Muscle of back (tissue), 13 donors: ENCODE measurements at places on chromosomes 12 and 14. TPM values are rescaled to one million over a fixed set of nuclear protein-coding genes. Genes with fewer than 3 reads are reported as not detected.

- DNase-seq, result no peak
Measured at GRCh38 chr14:54207075-54207474, 189.7 kb upstream of the CDKN3 start.

CLEC4A gene
- 1.5 TPM for polyA plus RNA-seq

GRCh38 chr14:101113108-101113612 lies 209.6 kb upstream of the RTL1 start:
- no peak for DNase-seq

DNA sequence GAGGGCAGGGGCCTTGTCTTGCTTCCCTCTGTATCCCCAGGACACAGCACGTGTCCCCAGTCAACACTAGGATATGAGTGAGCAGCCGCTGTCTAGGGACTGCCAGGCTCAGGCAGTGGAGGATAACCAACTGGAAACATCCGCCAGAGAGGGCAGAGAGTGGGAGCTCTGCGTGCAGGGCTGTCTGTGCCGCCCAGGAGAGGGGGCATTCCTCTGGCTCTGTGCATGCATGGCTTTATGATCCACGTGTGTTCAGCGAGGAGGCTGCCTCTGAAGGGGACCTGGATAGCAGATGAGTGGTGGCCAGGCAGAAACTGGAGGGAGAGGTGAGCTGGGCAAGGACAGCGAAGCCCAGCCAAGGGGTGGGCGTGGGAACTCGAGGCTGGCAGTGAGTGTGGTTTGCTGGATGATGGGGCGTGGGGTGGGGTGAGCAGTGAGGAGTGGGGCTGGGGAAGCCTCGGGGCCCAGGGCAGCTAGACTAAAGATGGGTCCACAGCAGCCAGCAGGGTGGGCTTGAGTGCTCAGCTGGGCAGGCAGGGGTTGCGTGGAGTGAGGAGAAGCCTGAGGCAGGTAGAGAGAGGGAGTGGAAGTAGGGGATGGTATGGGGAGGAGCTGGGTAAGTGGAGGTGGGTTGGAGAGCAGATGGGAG lies 72.9 kb downstream of the PRIMA1 start:
- no peak for DNase-seq

DNA sequence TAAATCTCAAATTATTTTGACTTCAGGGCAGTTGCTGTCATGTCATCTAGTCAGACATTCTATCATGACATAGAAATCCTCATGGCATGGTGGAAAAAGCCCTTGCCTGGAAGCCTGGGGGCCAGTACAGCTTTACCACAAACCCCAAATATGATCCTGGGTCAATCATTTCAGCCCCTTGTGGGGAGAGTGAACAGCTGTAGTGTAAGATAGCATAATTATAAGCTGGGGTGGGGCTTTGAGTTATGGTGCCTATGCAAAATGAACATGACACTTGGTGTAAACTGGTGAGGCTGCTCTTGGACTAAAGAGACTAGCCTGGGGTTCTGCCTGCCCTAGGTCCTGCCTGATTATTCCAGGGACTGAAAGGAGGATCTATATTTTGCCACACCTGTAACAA lies 207.7 kb upstream of the DDHD1 start:
- DNase-seq, result no peak

DIO2 gene
- polyA plus RNA-seq, result 0.52 TPM

NELL2 gene
- 1.1 TPM for polyA plus RNA-seq

DNA sequence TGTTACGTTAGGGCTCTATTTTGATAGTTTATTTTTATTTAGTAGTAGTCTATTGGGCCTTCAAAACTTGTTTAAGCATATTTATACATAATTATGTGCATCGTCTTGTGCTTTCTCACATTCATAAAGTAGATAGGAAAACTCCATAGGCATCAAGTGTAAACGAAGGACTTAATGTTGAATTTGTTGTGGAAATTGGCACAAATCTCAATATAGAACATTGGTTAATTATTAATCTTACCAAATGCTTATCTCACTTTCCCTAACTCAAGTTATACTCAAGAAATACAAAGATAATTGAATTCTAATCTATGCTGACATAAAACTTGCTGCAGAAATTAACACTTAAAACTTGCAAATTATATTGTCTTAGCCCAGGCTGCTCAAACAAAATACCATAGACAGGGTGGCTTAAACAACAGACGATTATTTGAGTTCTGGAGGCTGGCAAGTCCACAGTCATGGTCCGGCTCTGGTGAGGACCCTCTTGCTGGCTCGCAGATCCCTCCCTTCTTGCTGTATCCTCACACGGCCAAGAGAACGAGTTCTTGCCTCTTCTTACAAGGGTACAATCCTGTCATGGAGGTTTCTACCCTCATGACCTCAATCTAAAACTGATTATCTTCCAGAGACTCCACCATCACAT lies 18.8 kb downstream of the STYX start:
- DNase-seq, result no peak

DNA sequence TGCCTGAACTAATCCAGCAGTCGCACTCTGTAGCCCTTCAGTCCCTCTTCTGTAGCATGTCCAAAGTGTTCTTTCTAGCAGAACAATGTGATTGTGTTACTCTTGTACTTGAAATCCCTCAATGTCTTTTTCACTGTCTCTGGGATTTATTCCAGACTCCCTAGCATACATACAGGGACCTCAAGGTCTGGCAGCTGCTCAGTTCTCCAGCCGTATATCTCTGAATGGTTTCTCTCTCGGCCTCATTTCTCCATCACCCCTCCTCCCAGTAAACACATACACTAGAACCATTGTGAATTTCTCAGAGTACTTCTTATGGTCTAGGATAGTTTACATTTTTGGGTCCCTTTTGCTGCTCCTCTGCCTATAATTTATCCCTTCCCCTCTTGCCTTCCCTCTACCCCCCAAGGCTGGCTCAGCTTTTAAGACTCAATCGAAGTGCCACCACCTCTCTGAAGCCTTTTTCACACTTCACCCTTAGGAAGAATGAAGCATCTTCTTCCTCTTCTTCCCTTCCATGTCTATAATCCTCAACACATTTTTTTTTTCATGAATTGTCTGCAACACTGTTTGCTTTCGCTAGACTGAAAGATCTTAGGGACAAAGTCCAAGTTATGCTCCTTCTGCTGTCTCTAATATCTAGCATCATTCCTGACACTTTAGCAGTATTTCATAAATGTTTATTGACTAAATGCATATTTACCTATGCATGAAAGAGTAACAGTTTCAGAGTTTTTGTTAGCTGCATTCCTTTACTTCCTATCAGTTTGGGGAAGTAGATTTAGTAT lies 446.1 kb downstream of the ZFP36L1 start:
- DNase-seq, result peak; percentile 85

GRCh38 chr14:22381408-22381760 lies 207.6 kb downstream of the DAD1 start:
- no peak for DNase-seq

- DNase-seq, result no peak
Measured at GRCh38 chr12:130826151-130826801, 12.8 kb downstream of the STX2 start.

GRCh38 chr12:110627500-110628195 lies 13.7 kb downstream of the TCTN1 start:
- DNase-seq, result no peak

DNA sequence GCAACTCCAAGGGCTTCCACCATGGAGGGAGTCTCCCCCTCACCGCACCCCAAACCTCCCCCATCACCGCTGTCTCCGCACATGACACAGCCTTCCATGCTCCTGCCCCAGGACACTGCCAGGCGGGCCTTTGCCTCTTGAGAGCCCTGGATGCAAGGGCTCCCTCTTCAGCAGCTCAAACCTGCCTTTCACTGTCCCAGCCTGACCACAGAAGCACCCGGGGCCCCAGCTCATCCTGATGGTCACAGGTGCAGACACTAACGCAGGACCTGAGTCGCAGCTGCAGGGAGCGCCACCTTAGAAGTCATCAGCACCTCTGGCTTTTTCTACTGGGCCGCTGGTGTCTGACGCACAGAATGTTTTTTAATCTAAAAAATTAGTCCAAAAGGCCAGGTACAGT lies 54.0 kb downstream of the SYNE3 start:
- no peak for DNase-seq

TMPRSS12 gene
- not detected for polyA plus RNA-seq
